Uterine smooth muscle cell (primary cell): ENCODE measurements at places on chromosomes 1 and 21. TPM values are rescaled to one million over a fixed set of nuclear protein-coding genes. Genes with fewer than 3 reads are reported as not detected.

The CTBS gene
- 11.6 and 16.4 TPM in 2 replicates for total RNA-seq

The ANGPTL7 gene
- total RNA-seq: 0.33 and 1.5 TPM in 2 replicates

The SCCPDH gene
- 53.5 and 68.4 TPM in 2 replicates for total RNA-seq

The ARID4B gene
- 34.5 and 37.2 TPM in 2 replicates for total RNA-seq

The SLC35F3 gene
- total RNA-seq: 0.12 and 0.22 TPM in 2 replicates

The MTARC1 gene
- 2.1 and 2.6 TPM in 2 replicates for total RNA-seq

The PLPPR4 gene
- 0.22 and 0.25 TPM in 2 replicates for total RNA-seq

The SLC27A3 gene
- total RNA-seq: 6.6 and 13.0 TPM in 2 replicates

The PAFAH2 gene
- total RNA-seq: 7.7 and 9.4 TPM in 2 replicates

The COQ8A gene
- 4.9 and 7.4 TPM in 2 replicates for total RNA-seq

The PFKFB2 gene
- 5.6 and 11.0 TPM in 2 replicates for total RNA-seq

The ACKR1 gene
- total RNA-seq: not detected in 2 replicates

The SELE gene
- total RNA-seq: not detected in 2 replicates

The C1orf74 gene
- 3.7 and 5.5 TPM in 2 replicates for total RNA-seq

The GJA9 gene
- 0.11 and 0.12 TPM in 2 replicates for total RNA-seq

The CCDC185 gene
- not detected in 2 replicates for total RNA-seq

The FABP3 gene
- 52.1 and 186 TPM in 2 replicates for total RNA-seq

The TLR5 gene
- total RNA-seq: under 0.01 TPM in 1 of 2 replicates, not detected in the other

The CD1B gene
- not detected in 2 replicates for total RNA-seq

The DNALI1 gene
- 2.7 and 3.6 TPM in 2 replicates for total RNA-seq

The RUNX1 gene
- total RNA-seq: 22.1 and 24.4 TPM in 2 replicates

The CYP4Z1 gene
- not detected in 2 replicates for total RNA-seq

The UMODL1 gene
- 0.12 TPM in 1 of 2 replicates, not detected in the other for total RNA-seq
